Karpas-422 (cell line): ENCODE measurements at places on chromosomes 3 and 15. TPM values are rescaled to one million over a fixed set of nuclear protein-coding genes. Genes with fewer than 3 reads are reported as not detected.

FURIN gene
- 30.4 and 30.9 TPM in 2 replicates for total RNA-seq

DNA sequence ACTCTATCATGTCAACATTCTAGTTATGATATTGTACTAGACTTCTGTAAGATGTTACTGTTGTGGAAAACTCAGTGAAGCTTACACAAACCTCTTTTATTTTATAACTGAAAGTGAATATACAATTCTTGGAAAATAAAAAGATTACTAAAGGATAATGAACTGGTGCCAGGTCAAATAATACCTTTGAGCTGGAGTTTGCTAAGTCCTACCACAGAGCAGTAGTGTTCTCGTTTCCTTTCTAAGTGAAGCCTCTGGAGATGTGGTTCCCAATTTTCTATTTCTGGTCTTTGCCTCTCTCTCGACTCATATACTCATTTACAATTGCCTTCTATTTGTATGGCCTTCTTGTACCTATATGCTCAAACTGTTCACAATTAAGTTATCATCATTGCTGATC is 942.9 kb downstream of the SQOR start:
- no peak for DNase-seq
- H3K36me3 ChIP-seq, result no peaks in the 10 kb centered on the region
- no peaks in the 10 kb centered on the region for H3K27me3 ChIP-seq
- no peak overlapping the region for H3K4me3 ChIP-seq
- H3K27ac ChIP-seq, result no peak overlapping the region
- H3K4me1 ChIP-seq, result no peaks in the 10 kb centered on the region

DNA sequence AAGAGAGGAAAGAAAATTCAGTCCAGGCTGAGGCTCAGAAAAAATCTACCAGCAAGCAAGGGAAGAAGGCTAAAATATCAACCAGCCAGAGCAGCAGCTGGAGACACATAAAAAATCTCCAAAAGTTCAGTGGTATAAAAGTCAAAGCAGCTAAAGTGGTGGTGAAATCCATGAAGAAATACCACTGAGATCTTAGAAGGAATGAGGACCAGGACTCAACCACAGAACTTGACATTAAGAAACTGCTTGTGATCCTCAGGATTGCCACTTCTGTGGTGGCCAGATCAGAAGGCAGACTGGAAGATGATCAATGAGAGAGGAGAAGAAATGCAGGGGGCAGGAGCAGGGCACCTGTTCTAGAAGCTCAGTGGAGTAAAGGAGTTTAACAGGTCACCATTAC is 22.5 kb downstream of the CNTN3 start:
- no peak overlapping the region for H3K4me3 ChIP-seq
- no peak for DNase-seq
- H3K27ac ChIP-seq, result no peak overlapping the region
- no peaks in the 10 kb centered on the region for H3K27me3 ChIP-seq

DNA sequence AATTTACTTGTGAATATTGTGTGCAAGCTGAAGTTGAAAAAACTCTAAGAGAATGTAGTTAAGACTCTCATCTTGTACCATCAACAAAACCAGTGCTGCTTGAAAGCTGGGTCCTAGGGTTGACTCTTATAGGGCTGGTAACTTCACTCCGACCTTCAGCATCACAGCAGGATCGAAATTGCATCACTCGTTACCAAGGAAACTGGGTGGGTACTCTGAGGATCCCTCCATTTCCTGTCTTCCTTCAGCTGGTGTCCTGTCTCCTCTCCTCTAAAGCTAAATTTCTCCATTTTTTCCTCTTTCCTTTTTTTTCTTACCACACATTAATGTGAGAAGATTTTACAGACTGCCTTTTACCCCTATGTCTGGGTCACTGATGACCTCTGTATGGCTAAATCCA is 3.0 kb upstream of the APH1B start:
- H3K27ac ChIP-seq, result no peak overlapping the region
- no peaks in the 10 kb centered on the region for H3K27me3 ChIP-seq
- DNase-seq, result no peak
- H3K36me3 ChIP-seq, result 0 out of 2 replicates have a peak, but pooled peaks cover 3% of the 10 kb centered on the region

- H3K27me3 ChIP-seq, result no peaks in the 10 kb centered on the region
- DNase-seq, result no peak
- H3K4me3 ChIP-seq, result no peak overlapping the region
- peaks cover 5% of the 10 kb centered on the region; the same call in 1 of the 2 replicates for H3K4me1 ChIP-seq
Observed at GRCh38 chr3:160184655-160185054, 40.6 kb upstream of the C3orf80 start.

GRCh38 chr3:183493296-183494045 is 62.0 kb downstream of the KLHL6 start:
- no peak overlapping the region for H3K4me3 ChIP-seq
- DNase-seq, result no peak
- H3K36me3 ChIP-seq, result 0 out of 2 replicates have a peak, but pooled peaks cover 3% of the 10 kb centered on the region
- no peak overlapping the region for H3K27ac ChIP-seq
- peaks cover under 1% of the 10 kb centered on the region; the same call in 1 of the 2 replicates for H3K4me1 ChIP-seq

THRB gene
- total RNA-seq, result not detected in 2 replicates

NMNAT3 gene
- total RNA-seq, result not detected in 2 replicates

DNA sequence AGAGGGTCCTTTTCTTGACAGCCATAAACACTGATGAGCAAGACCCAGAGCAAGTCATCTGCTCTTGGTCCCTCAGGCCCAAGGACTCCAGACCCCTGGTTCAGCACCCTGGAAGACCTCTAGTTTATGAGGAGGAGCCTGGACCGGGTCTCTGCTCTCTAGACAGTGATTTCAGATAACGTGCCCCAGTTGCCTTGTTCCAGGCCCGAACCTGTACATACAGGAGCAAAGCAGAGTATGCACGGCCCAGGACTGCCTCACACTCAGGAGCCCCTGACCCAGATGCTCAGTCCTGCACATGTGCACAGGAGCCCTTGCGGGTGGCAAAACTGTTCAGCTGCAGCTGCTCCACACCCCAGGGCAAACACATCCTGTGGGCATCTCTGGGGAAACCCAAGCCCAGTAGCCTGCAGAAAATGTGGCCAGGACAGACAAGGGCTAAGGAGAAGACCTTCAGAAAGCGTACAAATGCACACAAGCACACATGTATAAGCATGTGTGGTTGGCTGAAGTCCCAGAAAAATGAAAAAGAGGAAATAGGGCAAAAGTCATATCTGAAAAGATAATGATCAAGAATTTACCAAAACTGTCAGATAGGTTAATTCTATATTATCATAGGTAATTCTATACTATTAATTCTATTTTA is 59.9 kb upstream of the CORO2B start:
- H3K4me3 ChIP-seq, result no peak overlapping the region
- no peak for DNase-seq
- no peaks in the 10 kb centered on the region for H3K36me3 ChIP-seq
- H3K27me3 ChIP-seq, result no peaks in the 10 kb centered on the region
- H3K4me1 ChIP-seq, result no peaks in the 10 kb centered on the region

ATP10A gene
- not detected in 2 replicates for total RNA-seq

- no peaks in the 10 kb centered on the region for H3K36me3 ChIP-seq
- no peak overlapping the region for H3K4me3 ChIP-seq
- H3K27me3 ChIP-seq, result no peaks in the 10 kb centered on the region
- H3K4me1 ChIP-seq, result no peaks in the 10 kb centered on the region
- H3K27ac ChIP-seq, result no peak overlapping the region
Observed at GRCh38 chr3:173109143-173109542, 31.9 kb downstream of the SPATA16 start.

C3orf20 gene
- total RNA-seq, result not detected in 2 replicates

- DNase-seq, result no peak
- H3K27ac ChIP-seq, result no peak overlapping the region
Observed at GRCh38 chr15:99965376-99965775, 232.1 kb upstream of the LYSMD4 start.

LRTM1 gene
- not detected in 2 replicates for total RNA-seq

GRCh38 chr15:75823860-75824613 is 19.2 kb upstream of the UBE2Q2 start:
- H3K4me1 ChIP-seq, result peaks cover 4% of the 10 kb centered on the region
- H3K4me3 ChIP-seq, result no peak overlapping the region
- DNase-seq, result no peak
- no peaks in the 10 kb centered on the region for H3K27me3 ChIP-seq
- H3K27ac ChIP-seq, result no peak overlapping the region
- no peaks in the 10 kb centered on the region for H3K36me3 ChIP-seq

SLCO3A1 gene
- total RNA-seq, result 20.9 and 36.2 TPM in 2 replicates

DNA sequence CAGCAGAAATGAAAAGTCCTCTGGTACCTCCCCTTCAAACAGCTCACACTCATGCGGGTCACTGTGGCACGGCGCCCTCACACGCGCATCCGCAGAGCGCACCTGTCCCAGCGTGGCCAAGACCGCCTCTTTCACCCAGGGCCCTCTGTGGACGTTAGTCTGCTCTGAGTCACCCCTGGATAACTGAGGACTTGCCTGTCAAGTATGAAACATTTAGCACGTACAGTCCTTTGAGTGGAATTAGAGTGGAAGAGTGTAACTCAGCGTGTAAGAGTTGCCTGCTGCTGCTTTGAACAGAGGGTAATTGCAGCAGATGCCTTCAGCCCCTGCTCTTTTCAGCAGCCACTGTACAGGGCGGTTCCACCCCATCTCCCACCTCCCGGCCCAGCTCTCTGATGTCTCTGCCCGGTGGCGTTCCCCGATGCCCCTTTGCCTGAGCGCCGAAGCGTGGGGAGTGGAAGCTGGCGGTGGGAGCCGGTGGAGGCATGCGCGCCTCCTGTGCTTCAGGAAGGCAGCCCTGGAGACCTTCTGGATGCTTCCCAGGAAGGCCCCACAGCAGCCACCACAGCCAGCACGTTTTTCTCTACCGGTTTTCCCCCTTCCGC is 23.0 kb downstream of the CPN2 start:
- H3K27ac ChIP-seq, result no peak overlapping the region
- no peaks in the 10 kb centered on the region for H3K36me3 ChIP-seq
- no peaks in the 10 kb centered on the region for H3K4me1 ChIP-seq
- no peaks in the 10 kb centered on the region for H3K27me3 ChIP-seq

CATSPER2 gene
- total RNA-seq, result 5.1 and 6.0 TPM in 2 replicates

GP9 gene
- total RNA-seq, result not detected in 2 replicates
